Fibroblast of the conjunctiva (primary cell): ENCODE measurements at places on chromosomes 12 and 14.

GRCh38 chr14:61025251-61026223 is 44.5 kb downstream of the SLC38A6 start:
- peak; percentile 81 for DNase-seq

GRCh38 chr14:61894452-61895077 is 132.3 kb downstream of the SNAPC1 start:
- peak; percentile 54 for DNase-seq

- no peak for DNase-seq
These were observed at the start of gene CFAP251 for GRCh38 chr12:121917950-121918678. Gene CFAP251 (plus strand): TSS chr12:121918592. CDS start chr12:121921306, 2,714 bp downstream.

GRCh38 chr12:43436597-43436996 is 115.4 kb downstream of the ADAMTS20 start:
- DNase-seq, result no peak

- DNase-seq, result no peak
These were observed 17.6 kb upstream of the SLC2A13 start for GRCh38 chr12:40123496-40123895.

GRCh38 chr12:97968641-97969197 is 506.1 kb downstream of the RMST start:
- no peak for DNase-seq

DNA sequence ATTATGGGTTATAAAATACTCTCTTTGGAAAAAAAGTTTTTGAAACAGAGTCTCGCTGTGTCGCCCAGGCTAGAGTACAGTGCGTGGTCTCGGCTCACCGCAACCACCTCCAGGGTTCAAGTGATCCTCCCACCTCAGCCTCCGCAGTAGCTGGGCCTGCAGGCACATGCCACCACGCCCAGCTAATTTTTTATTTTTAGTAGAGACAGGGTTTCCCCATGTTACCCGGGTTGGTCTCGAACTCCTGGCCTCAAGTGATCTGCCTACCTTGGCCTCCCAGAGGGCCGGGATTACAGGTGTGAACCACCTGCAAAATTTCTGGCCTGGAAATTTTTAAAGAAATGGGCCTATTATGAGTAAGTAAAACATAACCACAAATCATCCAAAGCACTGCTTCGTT is 3.8 kb downstream of the USP15 start:
- DNase-seq, result no peak
